ENCODE measurements at places on chromosomes 13 and 19.

DNA sequence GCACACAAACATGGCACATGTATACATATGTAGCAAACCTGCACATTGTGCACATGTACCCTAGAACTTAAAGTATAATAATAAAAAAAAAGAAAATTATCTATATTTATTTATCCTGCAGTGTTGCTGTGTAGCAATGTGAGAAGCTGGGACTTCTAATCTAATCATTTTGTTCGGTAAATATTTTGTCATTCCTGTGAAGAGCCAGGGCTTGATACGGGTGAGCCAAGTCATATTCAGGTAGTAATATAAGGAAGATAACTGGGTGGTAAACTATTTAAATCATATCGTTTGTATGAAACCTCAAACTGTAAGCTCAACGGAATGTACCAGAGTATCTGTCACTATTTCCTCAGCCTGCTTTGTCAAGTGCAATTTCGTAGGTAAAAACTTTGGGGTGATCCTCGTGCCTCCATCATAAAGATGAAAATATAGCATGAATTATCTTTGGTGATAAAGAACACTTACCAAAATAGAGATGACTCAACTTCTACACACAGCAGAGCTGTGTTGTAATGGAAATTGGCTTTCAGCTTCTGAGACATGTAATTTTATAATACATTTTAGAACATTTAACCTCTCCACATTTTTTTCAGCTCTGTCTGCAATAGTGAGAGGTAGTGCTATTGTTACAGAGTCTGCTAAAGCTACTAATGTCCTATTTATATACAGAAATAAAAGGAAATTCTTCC is 92.9 kb downstream of the PCDH9 start:
- no peak for DNase-seq

GRCh38 chr13:87122551-87122950 is 548.6 kb upstream of the SLITRK5 start:
- DNase-seq: no peak

DNA sequence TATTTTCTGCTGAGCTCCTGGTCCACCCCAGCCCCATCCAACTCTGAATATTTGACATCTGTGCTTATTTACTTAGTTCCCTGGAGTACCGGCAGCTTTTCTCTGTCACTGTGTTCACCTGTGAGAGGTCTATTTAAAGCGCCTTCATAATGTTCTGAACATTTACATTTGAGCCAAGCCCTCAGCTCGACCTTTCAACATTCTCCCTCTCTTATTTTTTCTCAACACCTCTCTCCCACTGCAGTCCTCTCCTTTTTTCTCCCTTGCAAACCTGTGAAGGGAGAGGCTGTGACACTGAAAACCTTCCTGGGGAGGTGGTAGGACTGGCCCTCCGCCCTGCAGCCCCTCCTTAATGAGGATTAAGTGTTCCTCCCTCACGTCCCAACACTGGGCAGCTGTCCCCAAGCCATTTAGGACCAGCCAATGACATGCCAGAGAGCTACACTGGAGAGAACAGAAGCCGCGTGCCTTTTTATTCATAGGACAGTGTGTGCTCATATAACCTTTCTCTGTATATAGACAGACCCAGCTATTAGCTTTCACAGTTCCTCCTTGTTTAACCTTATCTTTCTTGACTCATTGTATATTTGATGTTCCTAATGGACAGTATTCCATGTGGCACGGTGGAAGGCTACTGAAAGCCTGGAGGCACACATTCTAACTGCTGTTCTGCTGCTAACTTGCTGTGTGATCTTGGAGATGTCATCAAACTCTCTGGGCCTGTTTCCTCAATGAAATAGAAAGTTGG is 134.8 kb downstream of the NUFIP1 start:
- DNase-seq: no peak

DNA sequence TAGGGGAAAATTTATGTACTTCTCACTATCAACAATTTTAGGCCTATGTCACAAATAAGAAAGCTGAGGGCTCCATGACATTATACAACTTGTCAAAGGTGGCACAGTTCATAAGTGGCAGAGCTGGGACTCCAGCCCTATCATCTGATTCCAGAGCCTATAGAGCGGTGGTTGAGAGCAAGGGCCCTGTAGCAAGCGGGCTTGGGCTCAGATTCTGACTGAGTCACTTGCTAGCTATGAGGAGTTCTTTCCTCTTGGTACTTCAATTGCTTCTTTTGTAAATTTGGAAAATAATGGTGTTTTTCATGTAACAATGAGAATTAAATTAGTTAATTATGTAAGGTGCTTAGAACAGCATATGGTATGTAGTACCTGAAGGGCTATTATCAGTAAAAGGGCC is 28.7 kb upstream of the FAM216B start:
- no peak for DNase-seq

- DNase-seq: no peak
Observed at GRCh38 chr13:107347641-107348369, 779.9 kb upstream of the ARGLU1 start.

DNA sequence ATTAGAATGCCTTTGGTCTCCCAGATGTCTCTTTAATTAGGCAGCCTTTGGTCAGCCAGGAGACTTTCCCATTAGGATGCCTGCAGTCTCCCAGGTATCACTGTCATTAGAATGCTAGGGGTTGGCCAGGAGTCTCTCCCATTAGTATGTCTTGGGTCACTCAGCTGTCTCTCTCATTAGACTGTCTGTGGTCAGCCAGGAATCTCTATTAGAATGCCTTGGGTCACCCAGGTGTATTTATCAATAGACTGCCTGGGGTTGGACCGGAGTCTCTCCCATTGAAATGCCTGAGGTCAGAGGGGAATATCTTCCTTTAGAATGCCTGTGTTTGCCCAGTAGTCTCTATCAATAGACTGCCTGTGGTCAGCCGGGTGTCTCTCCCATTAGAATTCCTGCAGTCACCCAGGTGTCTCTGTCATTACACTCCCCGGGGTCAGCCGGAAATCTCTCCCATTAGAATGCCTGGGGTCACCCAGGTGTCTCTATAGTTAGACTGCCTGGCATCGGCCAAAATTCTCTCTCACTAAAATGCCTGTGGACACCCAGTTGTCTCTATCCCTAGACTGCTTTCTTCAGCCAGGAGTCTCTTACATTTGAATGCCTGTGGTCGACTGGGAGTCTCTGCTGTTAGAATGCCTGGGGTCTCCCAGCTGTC is 1460.3 kb downstream of the UQCRFS1 start:
- no peak for DNase-seq

- no peak for DNase-seq
Observed at GRCh38 chr19:47623921-47624391, 15.0 kb downstream of the BICRA start.

GRCh38 chr13:29569253-29570050 is 26.0 kb downstream of the SLC7A1 start:
- DNase-seq: no peak

DNA sequence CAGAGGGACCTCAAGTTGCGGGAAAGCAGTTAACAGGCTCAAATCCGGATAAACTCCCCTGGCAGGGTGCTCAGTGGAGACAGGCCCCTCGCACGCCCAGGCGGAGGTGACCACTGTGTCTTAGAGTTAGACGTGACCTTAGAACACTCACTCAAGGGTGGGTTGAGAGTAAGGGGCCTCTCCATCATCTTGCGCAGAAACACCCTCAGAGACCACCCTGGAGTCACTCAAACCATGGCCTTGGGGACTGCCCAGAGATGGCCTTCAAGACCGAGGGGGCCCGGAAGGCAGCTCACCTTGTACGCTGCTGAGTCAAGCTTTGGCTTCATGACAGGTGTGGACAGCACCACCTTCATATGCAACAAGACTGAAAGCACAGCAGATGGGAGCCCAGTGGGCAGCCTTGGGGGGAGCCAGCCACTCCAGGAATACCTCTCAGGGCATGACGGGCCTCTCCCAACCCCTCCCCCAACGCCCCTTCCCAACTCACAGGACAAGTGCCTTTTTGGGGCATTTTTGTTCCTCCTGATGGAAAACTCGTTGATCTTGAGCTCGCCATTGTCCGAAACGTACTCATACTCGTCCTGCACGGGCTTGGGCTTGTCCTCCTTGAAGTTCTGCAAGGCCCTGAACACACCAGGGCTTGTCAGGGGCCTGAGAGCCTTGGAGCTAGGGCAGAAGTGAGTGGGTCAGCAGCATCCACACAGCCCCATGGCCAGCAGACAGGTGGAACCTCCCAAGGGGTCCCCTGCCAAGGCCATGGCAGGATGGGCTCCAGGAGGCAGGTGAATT is 229.2 kb downstream of the TUBA3C start:
- DNase-seq: no peak

DNA sequence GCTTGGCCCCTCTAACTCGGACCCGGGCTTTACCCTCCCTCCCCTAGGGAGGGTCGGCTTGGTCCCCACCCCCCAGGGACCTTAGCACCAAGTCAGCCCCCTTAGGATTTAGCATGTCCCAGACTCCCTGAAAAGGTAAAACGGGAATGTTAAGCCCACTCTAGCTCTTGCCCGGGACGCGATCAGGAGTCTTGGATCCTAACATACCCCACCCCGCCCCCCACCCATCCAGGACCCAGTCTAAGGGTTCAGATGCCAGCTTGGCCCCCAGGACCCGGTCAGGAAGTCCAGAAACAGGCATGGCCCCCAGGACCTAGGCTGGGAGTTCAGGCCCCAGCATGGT is 437 bp downstream of the EPOR start:
- no peak for DNase-seq
